Left renal cortex interstitium (tissue), 4 donors: ENCODE measurements at places on chromosomes 1 and 21.
A peak's percentile ranks its signal among the peaks of the same experiment; 100 is the strongest.

DNA sequence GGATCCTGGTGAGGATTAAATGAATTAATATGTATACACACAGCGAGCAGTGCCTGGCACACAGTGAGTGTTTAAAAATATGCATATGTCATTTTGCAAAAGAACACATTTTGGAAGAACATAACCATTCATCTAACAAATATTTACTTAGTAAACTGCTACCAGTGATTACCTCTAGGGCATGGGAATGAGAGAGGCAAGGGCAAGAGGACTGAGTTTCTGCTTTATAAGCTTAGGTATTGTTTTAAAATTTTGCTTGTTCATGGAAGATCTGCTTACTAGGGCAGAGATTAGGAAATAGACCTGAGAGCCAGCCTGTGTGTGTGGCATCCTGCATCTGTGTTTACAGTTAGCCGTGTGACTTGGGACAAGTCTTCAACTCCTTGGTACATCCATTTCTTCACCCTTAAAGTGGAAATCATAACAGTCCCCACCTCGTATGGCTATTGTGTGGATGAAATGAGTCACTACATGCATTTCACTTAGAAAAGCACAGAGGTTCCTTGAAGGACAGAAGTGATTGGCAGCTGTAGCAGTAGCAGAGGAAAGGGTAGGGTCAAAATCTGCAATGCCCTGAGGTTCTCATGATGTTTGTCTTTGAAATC, 198.5 kb upstream of the FMN2 start:
- DNase-seq: no peak

- no peak for DNase-seq
Measured at GRCh38 chr21:36134803-36135390, at the start of gene CBR3. Gene CBR3 (plus strand): TSS chr21:36135079. CDS start chr21:36135193, 114 bp downstream.

GRCh38 chr1:41118645-41119044, 97.1 kb upstream of the SLFNL1 start:
- DNase-seq: no peak

- no peak for DNase-seq
Measured at GRCh38 chr1:183243161-183244050, 57.3 kb downstream of the LAMC2 start.

- DNase-seq: no peak
Measured at GRCh38 chr1:189616893-189617292, 860.8 kb downstream of the BRINP3 start.

DNA sequence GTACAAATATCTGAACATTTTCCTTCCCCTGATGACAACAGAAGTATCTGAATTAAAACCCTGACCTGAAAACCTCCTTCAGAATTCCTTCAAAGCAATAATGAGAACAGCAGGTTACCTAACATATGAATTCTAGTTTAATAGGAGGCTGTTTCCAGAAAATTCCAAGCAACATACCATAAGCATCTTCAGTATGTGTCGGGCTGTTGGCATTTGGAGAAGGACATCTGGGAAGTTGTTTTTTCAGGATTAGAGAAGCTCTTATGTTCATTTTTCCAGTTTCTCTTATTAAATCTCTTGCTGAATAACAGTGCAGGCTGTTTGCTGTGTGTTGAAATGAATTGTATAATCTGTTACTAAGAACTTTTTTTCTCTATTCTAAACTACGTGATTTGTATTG, 101.5 kb downstream of the PLA2G4A start:
- no peak for DNase-seq

DNA sequence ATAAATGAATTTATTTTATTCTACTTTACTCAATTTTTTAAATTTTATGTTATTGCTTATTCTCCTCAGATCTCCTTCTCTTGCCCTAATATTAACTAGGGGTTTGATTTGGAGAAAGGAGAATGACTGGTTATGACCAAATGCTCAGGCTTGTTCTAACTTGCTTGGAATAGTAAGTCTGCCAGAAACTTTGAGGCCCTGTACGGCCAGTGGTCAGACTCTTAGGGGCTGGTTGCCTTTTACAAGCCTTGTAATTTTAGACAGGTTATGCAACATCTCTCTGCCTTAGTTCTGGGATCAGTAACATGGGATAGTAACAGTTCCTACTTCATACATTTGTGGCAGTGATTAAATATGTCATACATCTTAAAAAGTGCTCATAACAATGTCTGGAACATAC, 279.5 kb downstream of the DUSP10 start:
- no peak for DNase-seq

GRCh38 chr1:201590474-201590873, 51.5 kb downstream of the NAV1 start:
- no peak for DNase-seq

DNA sequence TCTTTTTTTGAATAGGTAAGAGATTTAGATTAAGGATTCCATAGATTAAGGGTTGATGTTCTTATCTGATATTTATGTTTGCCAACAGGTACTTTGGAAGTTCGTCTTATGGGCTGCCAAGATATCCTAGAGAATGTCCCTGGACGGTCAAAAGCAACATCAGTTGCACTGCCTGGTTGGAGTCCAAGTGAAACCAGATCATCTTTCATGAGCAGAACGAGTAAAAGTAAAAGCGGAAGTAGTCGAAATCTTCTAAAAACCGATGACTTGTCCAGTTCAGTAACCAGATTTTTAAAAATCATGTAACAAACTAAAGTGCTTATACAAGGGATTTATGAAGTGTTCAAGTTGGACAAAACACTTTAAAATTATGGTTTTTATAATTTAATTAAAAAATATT, 100.5 kb downstream of the PKN2 start:
- no peak for DNase-seq

- no peak for DNase-seq
Measured at GRCh38 chr21:17708522-17709265, 96.0 kb upstream of the BTG3 start.

DNA sequence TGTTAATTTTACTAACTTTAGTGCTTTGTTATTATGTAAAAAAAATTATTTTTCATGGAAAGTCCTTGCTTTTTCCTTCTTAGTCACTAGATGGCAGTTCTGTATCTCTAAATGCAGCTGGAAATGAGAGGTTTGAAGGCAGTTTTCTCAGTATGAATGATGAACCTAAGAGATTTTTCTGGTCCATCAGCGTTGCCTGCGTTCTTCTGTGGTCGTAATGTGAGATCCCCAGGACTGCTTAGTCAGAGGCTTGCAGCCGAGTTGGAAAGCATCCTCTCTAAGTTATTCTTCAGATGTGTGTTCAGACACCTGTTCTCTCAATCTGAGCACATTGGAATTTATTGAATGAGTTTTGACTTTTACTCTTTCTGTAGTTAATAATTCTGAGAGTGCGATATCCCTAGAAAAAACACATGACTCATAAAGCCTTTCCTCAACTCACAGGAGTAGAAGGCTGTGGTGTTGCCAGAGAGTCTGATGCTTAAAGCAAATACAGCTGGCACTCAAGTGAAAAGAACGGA, 99.3 kb downstream of the FMN2 start:
- peak; percentile 13 for DNase-seq

DNA sequence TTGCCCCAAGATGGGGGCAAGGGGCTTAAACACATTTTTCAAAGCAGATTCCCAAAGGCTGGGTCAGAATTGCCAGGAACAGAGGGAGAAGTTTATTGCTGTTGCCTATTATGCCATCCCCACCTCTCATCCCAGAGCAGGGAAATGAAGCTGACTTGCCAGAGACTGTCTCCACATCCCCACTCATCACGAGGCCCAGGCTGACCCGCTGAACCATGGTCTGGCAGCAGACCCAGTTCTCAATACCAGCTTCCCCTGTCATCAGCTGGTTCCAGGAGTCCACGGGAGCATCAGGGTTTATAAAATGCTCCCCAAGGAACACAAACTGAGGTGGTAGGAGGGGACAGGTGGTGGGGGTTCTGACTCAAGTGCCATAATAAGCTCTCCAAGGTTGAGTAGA, 605.9 kb downstream of the NPHP4 start:
- no peak for DNase-seq

- DNase-seq: no peak
Measured at GRCh38 chr1:3597599-3597964, 13.7 kb downstream of the MEGF6 start.

DNA sequence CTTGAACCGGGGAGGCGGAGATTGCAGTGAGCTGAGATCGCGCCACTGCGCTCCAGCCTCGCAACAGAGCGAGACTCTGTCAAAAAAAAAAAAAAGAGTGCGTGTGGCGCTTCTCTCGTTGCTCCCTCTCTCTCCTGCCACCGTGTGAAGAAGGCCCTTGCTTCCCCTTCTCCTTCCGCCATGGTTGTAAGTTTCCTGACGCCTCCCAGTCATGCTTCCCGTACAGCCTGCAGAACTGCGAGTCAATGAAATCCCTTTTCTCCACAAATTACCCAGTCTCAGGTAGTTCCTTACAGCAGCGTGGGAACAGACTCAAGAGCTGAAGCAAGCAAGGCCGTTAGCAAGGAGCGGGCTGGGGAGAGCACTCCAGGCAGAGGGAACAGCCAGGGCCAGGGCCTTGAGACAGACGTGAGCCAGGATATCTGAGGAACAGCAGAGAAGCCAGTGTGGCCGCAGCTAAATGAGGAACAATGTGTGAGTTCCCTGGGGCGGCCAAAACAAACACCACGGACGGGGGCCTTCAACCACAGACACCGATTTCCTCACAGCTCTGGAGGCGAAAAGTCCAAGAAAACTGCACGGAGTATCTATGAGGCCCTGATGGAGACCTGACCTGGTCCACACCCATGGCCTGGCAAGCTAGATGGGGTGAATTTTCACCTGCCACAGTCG, 54.2 kb upstream of the ETS2 start:
- DNase-seq: no peak

GRCh38 chr1:206517784-206518183, 10.5 kb downstream of the RASSF5 start:
- DNase-seq: no peak

DNA sequence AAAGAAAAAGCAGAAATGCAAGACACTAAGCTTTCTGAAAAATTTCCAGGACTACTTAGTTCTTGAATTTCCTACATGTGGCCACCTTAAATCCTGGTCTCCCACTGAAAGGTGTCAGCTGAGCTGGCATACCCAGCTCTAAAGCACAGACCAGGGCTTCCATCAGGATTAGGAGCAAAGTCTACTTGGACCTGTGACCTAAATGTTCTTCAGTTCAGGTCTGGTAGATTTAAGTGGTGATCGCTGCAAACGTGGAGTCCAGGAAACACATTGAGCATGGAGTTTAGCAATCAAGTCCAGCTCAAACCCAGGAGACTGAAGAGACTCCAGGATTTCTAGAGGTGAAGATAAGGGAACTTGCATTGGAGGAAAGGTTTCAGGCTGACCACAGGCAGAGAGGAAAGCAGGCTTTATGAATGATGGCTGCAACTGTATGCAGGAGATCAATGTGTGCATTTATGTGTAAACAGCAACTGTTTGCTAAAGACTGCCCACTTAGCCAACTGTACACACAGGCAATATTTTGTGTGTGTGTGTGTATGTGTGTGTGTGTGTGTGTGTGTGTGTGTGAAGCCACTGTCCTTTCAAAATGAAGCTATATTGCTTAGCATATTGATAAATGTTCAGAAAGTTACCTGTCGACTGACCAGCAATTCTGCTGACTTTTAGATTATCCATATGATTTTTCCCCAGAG, 75.2 kb downstream of the LMX1A start:
- DNase-seq: no peak

DNA sequence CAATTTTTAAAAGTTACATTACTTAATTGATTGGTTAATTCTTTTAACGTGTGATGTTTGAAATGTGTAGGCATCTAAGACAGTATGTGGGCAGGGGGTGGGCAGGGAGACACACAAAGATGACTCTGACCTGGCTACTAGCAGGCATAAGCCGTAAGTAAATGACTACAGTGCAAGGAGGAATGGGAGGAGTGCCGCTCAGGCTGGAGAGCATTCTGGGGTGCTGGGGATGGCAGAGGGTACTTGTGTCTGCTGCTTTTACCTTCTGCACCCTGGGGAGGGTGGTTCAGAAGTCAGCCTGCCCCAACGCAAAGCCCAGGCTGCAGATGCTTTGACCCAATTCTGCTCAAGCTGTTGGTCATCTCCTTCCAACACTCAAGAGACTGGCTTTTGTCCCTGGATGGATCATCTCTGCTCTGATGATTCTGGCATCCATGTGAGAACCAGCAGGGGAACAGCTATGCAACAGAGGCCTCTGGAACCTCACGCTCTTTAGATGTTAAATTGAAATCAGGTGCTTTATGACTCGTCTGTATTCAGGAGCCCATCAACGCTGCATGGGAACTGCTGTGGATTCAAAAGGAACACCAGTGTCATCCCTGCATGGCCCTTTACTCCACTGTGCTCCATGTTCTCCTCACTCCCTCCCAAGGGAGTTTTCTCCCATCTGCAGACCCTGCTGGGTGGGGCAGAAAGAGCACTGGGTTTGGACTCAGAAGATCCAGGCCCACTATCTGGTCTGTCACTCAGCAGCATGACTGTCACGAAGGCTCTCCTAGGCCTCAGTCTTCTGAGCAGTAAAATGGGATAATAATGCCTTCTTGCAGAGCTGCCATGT, 78.8 kb downstream of the FAM78B start:
- DNase-seq: no peak

- no peak for DNase-seq
Measured at GRCh38 chr1:185699874-185700273, 34.3 kb upstream of the HMCN1 start.

- DNase-seq: no peak
Measured at GRCh38 chr1:19643602-19644394, at the start of gene NBL1. Gene NBL1 (plus strand): TSS chr1:19644311. CDS start chr1:19655031, 10,720 bp downstream.

DNA sequence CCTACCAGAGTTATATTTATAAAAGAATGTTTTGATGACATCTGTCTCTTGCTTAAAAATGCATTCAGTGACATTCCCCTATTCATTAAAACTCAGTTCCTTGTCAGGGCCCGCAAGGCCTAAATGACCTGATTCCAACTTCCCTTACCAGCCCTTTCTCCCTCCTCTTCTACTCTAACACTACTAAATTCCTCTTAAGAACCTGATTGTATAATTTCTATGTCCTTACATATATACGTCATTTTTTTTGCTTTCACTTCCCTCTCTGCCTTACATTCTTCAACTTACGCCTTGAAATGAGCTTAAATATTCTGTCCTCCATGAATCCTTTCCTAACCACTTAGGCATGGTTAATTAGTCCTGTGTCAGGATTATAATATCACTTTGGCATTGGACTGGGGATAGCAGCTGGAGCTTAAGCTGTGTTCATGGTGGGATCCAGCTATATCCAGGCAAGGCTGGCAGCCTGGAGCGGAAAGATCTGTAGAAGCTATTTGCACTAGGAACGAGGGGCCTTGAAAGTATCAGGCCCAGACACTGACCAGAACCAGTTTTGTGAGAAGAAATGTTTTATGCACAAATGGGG, 360.2 kb upstream of the PTBP2 start:
- DNase-seq: no peak

- no peak for DNase-seq
Measured at GRCh38 chr21:31875496-31876015, 2.7 kb downstream of the HUNK start.

GRCh38 chr1:43708002-43708410, 670 bp downstream of the ST3GAL3 start:
- no peak for DNase-seq

- no peak for DNase-seq
Measured at GRCh38 chr1:73821520-73821919, 376.5 kb downstream of the LRRIQ3 start.

- no peak for DNase-seq
Measured at GRCh38 chr1:175717610-175718540, 25.5 kb downstream of the TNR start.

- DNase-seq: peak; percentile 78
Measured at GRCh38 chr1:60984062-60984799, 98.1 kb upstream of the NFIA start.
